IMR-90 (cell line): ENCODE measurements at places on chromosomes 7 and 10.

GRCh38 chr7:43612128-43612527, 29.2 kb downstream of the STK17A start:
- peak; percentile 35 for DNase-seq

GRCh38 chr7:20542594-20542993, 72.9 kb upstream of the ABCB5 start:
- DNase-seq = no peak

- no peak for DNase-seq
Observed at GRCh38 chr7:6294839-6295238, 22.4 kb upstream of the CYTH3 start.

- DNase-seq = no peak
Observed at GRCh38 chr7:134071355-134072331, 55.5 kb upstream of the LRGUK start.

- peak; percentile 49 for DNase-seq
Observed at GRCh38 chr10:92290076-92290836, 622 bp downstream of the CPEB3 start.

DNA sequence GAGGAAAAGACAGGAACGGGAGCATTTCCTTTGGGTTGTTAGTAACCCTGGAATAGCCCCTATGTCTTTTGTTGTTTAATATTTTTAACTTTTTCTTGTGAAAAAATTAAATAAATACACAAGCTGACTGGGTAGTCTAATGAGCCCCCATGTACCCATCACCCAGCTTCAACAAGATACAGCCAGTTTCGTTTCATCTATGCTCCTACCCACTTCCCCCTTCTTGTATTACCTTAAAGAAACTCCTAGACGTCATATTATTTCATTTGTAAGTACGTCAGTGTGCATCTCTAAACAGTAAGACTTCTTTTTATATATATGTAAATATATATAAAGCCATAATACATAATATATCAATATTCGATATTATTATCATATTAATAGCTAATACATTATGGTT, 42.8 kb upstream of the NUB1 start:
- no peak for DNase-seq

GRCh38 chr10:70566515-70567290, 35.8 kb downstream of the PRF1 start:
- DNase-seq = no peak

- DNase-seq = no peak
Observed at GRCh38 chr10:92239151-92239599, 51.7 kb downstream of the CPEB3 start.

- DNase-seq = no peak
Observed at GRCh38 chr10:7334642-7334964, 76.2 kb downstream of the SFMBT2 start.
